Urinary bladder (tissue), 4 donors: ENCODE measurements at places on chromosomes 4 and X.

DNA sequence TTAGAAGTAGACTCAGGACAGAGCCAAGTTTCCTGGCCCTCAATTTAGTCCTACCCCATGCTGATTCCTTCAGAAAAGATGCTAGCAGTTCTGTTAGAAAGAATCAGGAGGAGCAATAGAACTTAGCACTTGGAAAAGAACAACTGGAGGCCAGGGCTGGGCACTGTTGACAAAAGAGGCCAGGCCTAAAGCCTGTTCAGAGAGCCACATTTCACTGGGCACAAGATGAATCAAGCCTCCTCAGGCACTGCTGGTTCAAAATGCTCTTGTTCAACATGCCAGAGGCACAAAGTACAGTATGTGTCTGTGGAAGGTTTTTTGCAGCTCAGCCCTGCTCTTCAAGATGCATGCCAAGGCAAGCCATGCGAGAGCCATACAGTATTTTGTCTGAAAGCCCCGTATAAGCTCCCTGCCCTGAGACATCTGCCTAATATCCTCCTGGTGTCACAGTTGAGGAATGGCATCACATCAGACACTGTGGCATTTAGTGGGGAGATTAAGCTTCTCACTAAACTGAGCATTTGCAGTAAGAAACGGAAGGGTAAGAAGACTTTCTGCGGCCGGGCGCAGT is 53.7 kb downstream of the RASL11B start:
- DNase-seq: no peak

GRCh38 chrX:126393284-126393683 is 159.3 kb downstream of the DCAF12L1 start:
- DNase-seq: no peak

GRCh38 chr4:1376841-1377605 is 29.2 kb downstream of the NKX1-1 start:
- DNase-seq: no peak

GRCh38 chrX:625137-625691 is 5.4 kb upstream of the SHOX start:
- no peak for DNase-seq

DNA sequence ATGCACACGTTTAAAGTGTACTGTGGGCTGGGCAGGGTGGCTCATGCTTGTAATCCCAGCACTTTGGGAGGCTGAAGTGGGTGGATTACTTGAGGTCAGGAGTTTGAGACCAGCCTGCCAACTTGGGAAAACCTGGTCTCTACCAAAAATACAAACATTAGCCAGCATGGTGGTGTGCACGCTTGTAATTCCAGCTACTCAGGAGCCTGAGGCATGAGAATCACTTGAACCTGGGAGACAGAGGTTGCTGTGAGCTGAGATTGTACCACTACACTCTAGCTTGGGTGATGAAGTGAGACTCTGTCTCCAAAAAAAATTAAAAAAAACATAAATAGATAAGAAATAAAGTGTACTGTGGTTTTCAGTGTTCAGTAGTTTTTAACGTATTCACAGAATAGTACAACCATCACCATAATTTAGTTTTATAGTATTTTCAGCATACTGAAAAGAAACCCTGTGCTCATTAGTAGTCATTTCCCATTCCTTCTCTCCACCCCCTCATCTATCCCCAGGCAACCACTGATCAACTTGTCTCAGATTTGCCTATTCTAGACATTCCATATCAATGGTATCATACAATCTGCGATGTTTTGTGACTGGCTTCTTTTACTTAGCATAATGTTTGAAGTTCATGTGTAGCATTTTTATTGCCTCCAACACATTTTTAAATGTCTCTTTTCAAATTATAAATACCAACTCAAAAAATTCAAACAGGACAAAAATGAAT is 19.1 kb downstream of the SLAIN2 start:
- DNase-seq: no peak

- DNase-seq: no peak
Measured at GRCh38 chr4:140080883-140081282, 73.1 kb downstream of the MAML3 start.

DNA sequence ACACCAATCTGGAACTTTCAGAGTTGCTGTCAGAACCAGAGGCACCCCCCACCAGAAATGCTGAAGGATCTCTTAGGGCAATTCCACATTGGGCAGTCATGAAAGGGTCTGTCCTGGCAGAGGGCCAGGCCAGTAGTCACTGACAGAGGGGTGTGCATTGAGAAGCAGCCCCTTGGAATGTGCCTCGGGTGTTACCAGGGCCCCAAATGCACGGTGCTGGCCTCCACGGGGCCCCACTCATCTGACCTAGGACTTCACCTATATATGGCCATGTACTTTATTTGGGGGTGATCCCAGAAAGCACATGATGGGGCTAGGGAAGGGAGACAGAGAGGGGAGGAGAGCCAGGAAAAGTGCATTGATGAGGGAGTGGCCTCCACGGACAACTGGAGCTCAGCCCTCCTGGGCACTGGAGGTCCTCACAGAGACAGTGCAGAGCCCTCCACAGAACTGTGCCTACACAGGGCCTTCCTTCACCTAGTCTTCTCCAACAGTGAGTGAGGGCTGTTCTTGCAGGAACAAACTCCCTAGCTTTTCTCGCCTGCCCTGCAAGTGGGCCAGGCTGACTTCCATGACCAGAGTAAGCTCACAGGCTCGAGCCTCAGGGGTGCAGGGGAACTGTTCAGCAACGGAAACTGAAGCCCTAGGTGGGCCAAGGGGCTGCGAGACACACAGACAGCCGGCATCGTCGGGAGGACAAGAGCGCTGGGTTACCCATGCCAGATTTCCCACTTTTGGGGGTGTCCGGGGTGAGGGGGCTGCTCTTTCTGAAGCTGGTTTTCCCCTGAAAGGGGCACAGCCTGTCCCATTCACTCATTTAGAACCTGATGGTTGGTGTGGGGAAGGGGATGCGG is 136.2 kb downstream of the HMX1 start:
- no peak for DNase-seq

GRCh38 chrX:103464774-103465117 is 54.5 kb downstream of the RAB40A start:
- DNase-seq: no peak

DNA sequence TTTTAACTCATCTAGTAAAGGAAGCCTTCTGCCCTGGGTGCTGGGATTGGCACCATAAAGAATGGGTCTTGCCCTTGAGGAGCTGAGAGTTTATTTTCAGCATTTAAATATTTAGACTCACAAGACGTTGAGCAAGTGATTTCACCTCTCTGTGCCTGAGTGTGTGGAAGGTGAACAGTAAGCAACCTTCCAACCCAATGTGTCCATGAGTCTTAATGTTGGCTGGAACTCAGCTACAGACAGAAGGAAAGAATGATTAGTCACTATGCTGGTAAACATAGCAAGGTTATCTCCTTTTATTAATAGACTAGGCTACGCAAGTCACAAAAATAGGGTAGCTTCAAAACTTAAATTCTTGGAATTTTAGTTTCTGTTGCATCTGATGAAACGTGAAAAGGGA is 277.4 kb upstream of the GATB start:
- DNase-seq: no peak

GRCh38 chr4:139912445-139912844 is 241.5 kb downstream of the MAML3 start:
- no peak for DNase-seq

GRCh38 chrX:11836284-11836683 is 78.2 kb downstream of the MSL3 start:
- DNase-seq: no peak

GRCh38 chrX:21655901-21656586 is 2.1 kb downstream of the KLHL34 start:
- DNase-seq: no peak

DNA sequence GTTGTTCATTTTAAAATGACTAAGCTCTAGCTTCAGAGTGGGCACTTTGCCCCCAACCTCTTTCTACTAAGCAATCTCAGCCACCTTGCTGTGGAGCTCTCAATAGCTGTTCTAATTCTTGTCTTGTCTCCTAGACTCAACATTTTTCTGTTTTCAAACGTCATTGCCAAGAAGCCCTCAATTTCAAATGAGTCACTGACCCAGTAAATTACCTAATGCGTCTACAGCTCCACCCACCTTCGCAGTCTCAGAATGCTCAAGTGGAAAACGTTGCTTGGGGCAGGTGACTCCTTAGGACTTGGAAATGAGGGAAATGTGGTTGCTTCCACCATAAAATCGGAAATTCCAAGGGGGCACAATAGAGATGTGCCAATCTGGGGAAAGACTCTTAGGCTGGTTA is 59.0 kb downstream of the ING2 start:
- DNase-seq: no peak

GRCh38 chrX:123170546-123170945 is 13.5 kb upstream of the GRIA3 start:
- DNase-seq: no peak

DNA sequence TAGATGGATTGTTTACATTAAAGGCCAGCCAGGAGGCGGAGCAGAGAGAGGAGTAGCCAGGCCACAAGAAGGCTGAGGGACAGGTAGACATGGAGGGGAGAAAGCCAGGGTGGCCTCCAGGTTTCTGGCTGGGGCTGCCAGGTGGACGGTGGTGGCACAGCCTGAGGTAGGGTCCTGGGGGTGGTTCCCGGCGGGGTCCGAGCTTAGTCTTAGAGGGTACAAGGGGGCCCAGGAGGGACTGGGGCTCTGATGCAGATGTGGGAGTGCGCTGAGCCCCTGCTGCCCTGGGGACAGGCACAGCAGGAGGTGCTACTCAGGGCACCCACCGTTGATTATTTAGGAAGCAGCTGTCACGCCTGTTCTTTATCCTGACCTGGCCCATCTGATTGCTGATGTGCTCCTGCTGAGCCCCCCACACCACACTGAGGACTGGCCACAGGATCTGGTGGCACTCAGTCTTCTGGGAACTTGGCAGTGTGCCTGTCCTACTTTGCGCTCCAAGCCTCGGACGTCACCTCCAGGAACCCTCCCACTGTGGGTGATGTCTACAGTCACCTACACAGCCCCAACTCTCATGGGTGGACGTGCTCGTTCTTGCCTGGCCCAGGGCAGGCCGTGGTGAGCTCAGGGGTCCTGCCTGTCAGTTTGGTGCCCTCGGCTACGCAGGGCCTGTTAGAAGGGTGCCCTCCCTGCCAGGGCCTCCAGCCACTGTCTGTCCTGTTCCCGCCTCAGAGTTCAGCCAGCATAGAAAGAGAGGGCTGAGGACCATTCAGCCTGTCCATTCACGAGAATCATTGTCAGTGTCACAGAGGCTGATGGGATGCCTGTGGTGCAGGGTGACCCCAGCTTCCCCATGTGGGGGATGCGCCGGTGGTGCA is 12.0 kb downstream of the WFS1 start:
- DNase-seq: no peak

DNA sequence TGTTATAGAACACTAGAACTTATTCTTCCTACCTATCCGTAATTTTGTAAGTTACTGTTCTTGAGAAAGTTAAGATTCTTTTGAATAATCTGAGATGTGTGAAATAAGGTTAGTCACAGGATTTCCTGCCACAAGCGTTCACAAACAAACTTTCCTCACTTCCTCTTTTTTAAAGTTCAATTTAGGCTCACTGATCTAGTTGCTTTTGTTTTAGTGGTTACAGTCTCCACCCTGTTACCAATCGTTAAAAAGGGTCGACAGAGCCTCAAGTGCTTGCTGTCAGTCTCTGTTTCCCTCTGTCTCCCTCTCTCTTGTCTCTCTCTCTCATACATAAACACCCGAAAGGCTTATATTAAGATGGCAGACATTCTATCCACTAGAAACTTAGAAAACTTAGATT is 35.9 kb upstream of the STK26 start:
- DNase-seq: no peak

DNA sequence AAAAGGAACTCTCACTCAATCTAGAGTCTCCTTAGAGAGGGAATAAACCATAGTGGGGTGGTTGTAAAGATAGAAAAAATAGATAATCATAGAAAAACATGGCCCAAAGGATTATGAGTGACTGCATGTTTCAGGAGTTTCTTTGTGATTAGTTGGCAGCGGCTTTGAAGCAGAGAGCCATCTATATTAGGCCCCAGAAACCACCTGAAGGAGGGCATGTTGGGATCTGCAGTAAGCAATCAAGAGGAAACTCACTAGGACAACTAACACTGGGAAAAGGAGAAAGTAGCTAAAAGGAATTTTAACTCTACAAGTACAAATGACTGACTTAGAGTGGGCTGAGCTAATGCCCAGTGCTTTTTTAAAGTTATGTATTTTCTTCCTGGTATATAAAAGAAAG is 269.2 kb upstream of the NRK start:
- no peak for DNase-seq

DNA sequence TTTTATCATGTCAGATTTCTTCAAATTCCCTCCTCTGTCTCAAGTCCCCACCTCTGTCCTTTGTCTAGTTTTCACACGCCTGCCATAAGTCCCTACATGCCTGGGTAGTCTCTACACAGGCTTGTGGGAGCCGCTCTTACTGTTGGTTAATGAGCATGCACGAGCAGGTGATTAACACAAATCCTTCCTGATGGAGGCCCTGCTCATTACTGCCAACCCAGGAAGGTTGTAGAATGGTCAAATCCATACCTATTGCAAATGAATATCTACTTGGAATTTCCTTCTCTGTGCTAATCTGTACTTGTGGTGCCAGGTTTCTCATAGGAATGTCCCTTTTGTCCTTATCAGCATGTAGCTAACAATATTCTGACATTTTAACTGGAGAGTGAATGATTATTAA is 208.4 kb upstream of the HDX start:
- DNase-seq: no peak

GRCh38 chr4:41435510-41435909 is 102.4 kb upstream of the LIMCH1 start:
- no peak for DNase-seq

- DNase-seq: no peak
Measured at GRCh38 chrX:20974326-20974725, 399.9 kb upstream of the CNKSR2 start.

DNA sequence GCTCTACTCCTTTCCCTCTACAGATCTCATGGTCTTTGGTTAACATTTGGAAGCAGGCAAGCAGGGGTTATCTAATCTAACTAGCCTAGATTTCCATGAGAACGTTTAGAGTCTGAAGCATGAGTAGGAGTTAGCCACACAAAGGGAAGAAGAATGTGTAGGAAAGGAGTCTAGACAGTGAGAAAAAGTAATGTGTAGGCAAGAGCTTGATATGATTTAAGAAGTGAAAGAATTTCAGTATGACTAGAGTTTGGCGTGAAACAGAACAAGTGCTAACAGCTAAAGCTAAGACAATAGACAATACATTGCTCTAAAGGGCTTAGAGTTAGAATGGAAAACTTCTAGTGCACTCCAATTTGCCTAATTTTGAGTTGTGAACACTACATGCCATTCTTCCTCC is 10.8 kb downstream of the CXCL8 start:
- no peak for DNase-seq

DNA sequence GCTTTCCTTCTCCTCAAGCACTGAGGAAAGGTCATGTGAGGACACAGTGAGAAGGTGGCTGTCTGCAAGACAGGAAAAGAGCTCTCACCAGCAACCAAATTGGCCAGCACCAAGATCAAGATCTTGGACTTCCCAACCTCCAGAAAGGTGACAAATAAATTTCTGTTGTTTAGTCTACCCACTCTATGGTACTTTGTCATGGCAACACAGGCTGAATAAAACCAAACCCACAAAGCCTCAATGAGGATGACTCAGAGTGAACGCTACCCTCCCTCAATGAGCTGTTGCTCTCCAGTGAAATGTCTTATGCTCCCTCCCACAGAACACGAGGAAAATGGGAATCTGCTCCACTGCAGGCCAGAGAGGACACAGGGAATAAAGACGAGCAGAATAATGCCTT is 244.1 kb downstream of the RAB28 start:
- no peak for DNase-seq

GRCh38 chrX:46202733-46203514 is 342.3 kb downstream of the ZNF674 start:
- DNase-seq: no peak
